A549 treated with AZD2906 at 1 μM for 4 hours (cell line): ENCODE measurements at places on chromosomes 2 and 18. TPM values are rescaled to one million over a fixed set of nuclear protein-coding genes. Genes with fewer than 3 reads are reported as not detected.

The SLC5A7 gene
- not detected in 5 replicates for total RNA-seq

The CRYBA2 gene
- total RNA-seq = 0.10 to 0.25 TPM in 2 of 5 replicates, not detected in the others

The CD8B gene
- total RNA-seq = not detected in 5 replicates

The DYNAP gene
- total RNA-seq = not detected in 5 replicates

The PROKR1 gene
- total RNA-seq = 0.01 TPM in 1 of 5 replicates, not detected in the others

The OXER1 gene
- not detected in 5 replicates for total RNA-seq

The NT5C1B gene
- total RNA-seq = not detected in 5 replicates

The FBXO41 gene
- total RNA-seq = 4.4 to 5.3 TPM (median 4.7 TPM) in 5 replicates

The TUBB8B gene
- not detected in 5 replicates for total RNA-seq

The INO80C gene
- total RNA-seq = 22.3 to 25.9 TPM (median 24.9 TPM) in 5 replicates

The GRHL1 gene
- total RNA-seq = 0.93 to 1.3 TPM (median 1.1 TPM) in 5 replicates

The G6PC2 gene
- not detected in 5 replicates for total RNA-seq

The SPIRE1 gene
- total RNA-seq = 13.3 to 22.4 TPM (median 16.4 TPM) in 5 replicates

The LYG1 gene
- 1.0 to 2.2 TPM (median 1.7 TPM) in 5 replicates for total RNA-seq

The MYCN gene
- 0.03 TPM in 3 of 5 replicates, not detected in the others for total RNA-seq

The BIN1 gene
- 31.2 to 35.4 TPM (median 33.6 TPM) in 5 replicates for total RNA-seq

The HRH4 gene
- total RNA-seq = 0.03 TPM in 1 of 5 replicates, not detected in the others

The CERS6 gene
- 14.6 to 19.1 TPM (median 16.7 TPM) in 5 replicates for total RNA-seq

The ERBB4 gene
- 0.01 TPM in 1 of 5 replicates, not detected in the others for total RNA-seq

The GPR39 gene
- 6.7 to 7.5 TPM (median 6.9 TPM) in 5 replicates for total RNA-seq

The SLC35G4 gene
- total RNA-seq = not detected in 5 replicates

The SLC23A3 gene
- total RNA-seq = 0.13 to 0.63 TPM (median 0.41 TPM) in 5 replicates

The SERPINB2 gene
- 0.05 to 0.09 TPM (median 0.05 TPM) in 3 of 5 replicates, not detected in the others for total RNA-seq

The PROM2 gene
- 0.02 to 0.34 TPM (median 0.08 TPM) in 3 of 5 replicates, not detected in the others for total RNA-seq

The CHRND gene
- total RNA-seq = not detected in 5 replicates

The EVX2 gene
- total RNA-seq = 0.01 TPM in 1 of 5 replicates, not detected in the others

The SERPINB12 gene
- total RNA-seq = not detected in 5 replicates

The INHBB gene
- total RNA-seq = 23.1 to 29.9 TPM (median 26.3 TPM) in 5 replicates

The PID1 gene
- 4.0 to 5.3 TPM (median 4.5 TPM) in 5 replicates for total RNA-seq

The ASB1 gene
- total RNA-seq = 38.9 to 58.9 TPM (median 55.3 TPM) in 5 replicates

The IL1B gene
- total RNA-seq = 0.07 to 0.21 TPM (median 0.14 TPM) in 5 replicates

The CAPN10 gene
- total RNA-seq = 13.5 to 26.8 TPM (median 24.5 TPM) in 5 replicates

The CAPN14 gene
- 0.01 to 0.04 TPM (median 0.03 TPM) in 5 replicates for total RNA-seq

The TBR1 gene
- total RNA-seq = 0.01 to 0.20 TPM (median 0.06 TPM) in 4 of 5 replicates, not detected in the other

The CCDC121 gene
- 3.4 to 4.4 TPM (median 4.0 TPM) in 5 replicates for total RNA-seq

The DNER gene
- 10.0 to 13.7 TPM (median 11.8 TPM) in 5 replicates for total RNA-seq

The DSG1 gene
- total RNA-seq = not detected in 5 replicates

The FSIP2 gene
- total RNA-seq = 0.01 TPM in 1 of 5 replicates, not detected in the others

The TEKT4 gene
- not detected in 5 replicates for total RNA-seq

The SLC19A3 gene
- 1.6 to 3.1 TPM (median 2.8 TPM) in 5 replicates for total RNA-seq

The MARCHF4 gene
- 21.4 to 26.2 TPM (median 24.2 TPM) in 5 replicates for total RNA-seq

The BCL2 gene
- total RNA-seq = 0.48 to 0.66 TPM (median 0.58 TPM) in 5 replicates

The ZNF385B gene
- 0.07 to 0.21 TPM (median 0.13 TPM) in 4 of 5 replicates, not detected in the other for total RNA-seq

The ERFE gene
- 5.8 to 8.7 TPM (median 7.8 TPM) in 5 replicates for total RNA-seq

The STPG4 gene
- total RNA-seq = 0.03 to 0.07 TPM in 2 of 5 replicates, not detected in the others

The LYPD6B gene
- total RNA-seq = not detected in 5 replicates

The LYG2 gene
- not detected in 5 replicates for total RNA-seq

The CCDC178 gene
- not detected in 5 replicates for total RNA-seq

The ANKRD62 gene
- total RNA-seq = not detected in 5 replicates

The STAT4 gene
- total RNA-seq = 3.5 to 5.2 TPM (median 4.5 TPM) in 5 replicates

The RBM45 gene
- total RNA-seq = 11.3 to 13.5 TPM (median 12.4 TPM) in 5 replicates

The GYPC gene
- not detected in 5 replicates for total RNA-seq

The COLEC11 gene
- 0.31 to 0.82 TPM (median 0.53 TPM) in 5 replicates for total RNA-seq

The CDH19 gene
- 0.56 to 1.0 TPM (median 0.73 TPM) in 5 replicates for total RNA-seq

The CFAP65 gene
- total RNA-seq = 0.11 to 0.32 TPM (median 0.17 TPM) in 5 replicates

The UGT1A5 gene
- total RNA-seq = 0.03 to 0.09 TPM (median 0.05 TPM) in 3 of 5 replicates, not detected in the others
